Activated T-helper 9 cell treated with anti-CD3 and anti-CD28 coated beads, Interleukin-2, amount 50 U/mL, for 16 hours (primary cell): ENCODE measurements at places on chromosomes 6 and 20.

GRCh38 chr6:140388192-140388802 is 1013.8 kb upstream of the CITED2 start:
- DNase-seq: no peak

DNA sequence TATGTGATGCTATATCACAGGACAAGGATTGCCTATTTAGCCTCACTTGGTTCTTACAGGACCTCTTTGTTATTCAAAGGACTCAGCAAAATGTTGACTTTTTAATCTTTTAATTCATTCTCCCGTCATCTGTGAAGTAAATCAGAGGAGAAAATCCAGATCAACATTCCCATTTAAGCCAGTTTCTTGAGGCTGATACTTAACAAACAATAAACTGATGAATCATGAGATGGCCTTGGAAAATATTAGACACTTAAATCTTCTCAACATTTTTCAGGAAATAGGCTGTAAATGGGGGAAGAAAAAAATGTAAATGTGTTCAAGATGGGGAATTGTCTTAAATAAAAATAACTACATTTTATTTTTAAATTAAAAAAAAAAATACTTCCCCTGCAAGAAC is 55.9 kb upstream of the UBR2 start:
- DNase-seq: no peak

- DNase-seq: no peak
Observed at GRCh38 chr6:166019214-166019613, 148.4 kb downstream of the TBXT start.

- DNase-seq: no peak
Observed at GRCh38 chr20:3652676-3653596, 10.3 kb downstream of the GFRA4 start.
